Bronchus fibroblast of lung (primary cell): ENCODE measurements at places on chromosomes 7 and 10. TPM values are rescaled to one million over a fixed set of nuclear protein-coding genes. Genes with fewer than 3 reads are reported as not detected.

The CHAT gene
- not detected in 2 replicates for total RNA-seq

The HOXA2 gene
- 1.3 and 1.5 TPM in 2 replicates for total RNA-seq

The AQP1 gene
- total RNA-seq: 0.45 and 0.50 TPM in 2 replicates

The ENKUR gene
- total RNA-seq: 0.45 TPM in 1 of 2 replicates, not detected in the other

The PIP gene
- not detected in 2 replicates for total RNA-seq

The TAS2R41 gene
- total RNA-seq: not detected in 2 replicates

The ACBD7 gene
- total RNA-seq: 3.4 and 3.9 TPM in 2 replicates

The ABCA13 gene
- under 0.01 TPM in 1 of 2 replicates, not detected in the other for total RNA-seq

The CCDC3 gene
- 0.34 and 0.45 TPM in 2 replicates for total RNA-seq

The OR6V1 gene
- total RNA-seq: not detected in 2 replicates

The C10orf67 gene
- under 0.01 TPM in 1 of 2 replicates, not detected in the other for total RNA-seq

The NEUROD6 gene
- total RNA-seq: not detected in 2 replicates

The HIP1 gene
- total RNA-seq: 14.0 and 15.0 TPM in 2 replicates

The EPHB6 gene
- total RNA-seq: 6.6 and 7.4 TPM in 2 replicates

The CFAP46 gene
- total RNA-seq: 1.6 and 3.9 TPM in 2 replicates

The LSM8 gene
- 43.9 and 65.0 TPM in 2 replicates for total RNA-seq

The NAT16 gene
- total RNA-seq: under 0.01 and 0.15 TPM in 2 replicates

The FOXI2 gene
- total RNA-seq: not detected in 2 replicates

The SLC39A12 gene
- total RNA-seq: not detected in 2 replicates

The GJC3 gene
- not detected in 2 replicates for total RNA-seq
